GM12865 (cell line): ENCODE measurements at places on chromosomes 6 and 20.

DNA sequence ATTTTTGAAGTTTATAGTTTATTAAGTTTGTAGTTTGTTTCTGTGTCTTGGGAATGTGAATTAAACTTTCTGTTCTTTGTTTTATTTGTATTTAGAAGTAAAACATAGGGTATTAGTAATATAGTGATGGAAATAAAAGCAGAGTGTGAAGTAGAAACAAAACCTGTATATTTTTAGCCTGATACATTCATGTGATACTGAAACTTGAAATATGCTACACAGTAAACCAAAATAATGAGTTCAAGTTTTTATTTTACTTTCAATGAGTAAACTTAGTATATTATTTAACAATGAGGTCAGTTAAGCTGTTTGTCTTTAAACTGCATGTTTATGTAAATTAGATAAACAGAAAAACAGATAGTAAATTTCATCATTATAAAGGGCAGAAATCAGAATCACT, 1592.6 kb downstream of the GRIK2 start:
- DNase-seq: peak; percentile 10

DNA sequence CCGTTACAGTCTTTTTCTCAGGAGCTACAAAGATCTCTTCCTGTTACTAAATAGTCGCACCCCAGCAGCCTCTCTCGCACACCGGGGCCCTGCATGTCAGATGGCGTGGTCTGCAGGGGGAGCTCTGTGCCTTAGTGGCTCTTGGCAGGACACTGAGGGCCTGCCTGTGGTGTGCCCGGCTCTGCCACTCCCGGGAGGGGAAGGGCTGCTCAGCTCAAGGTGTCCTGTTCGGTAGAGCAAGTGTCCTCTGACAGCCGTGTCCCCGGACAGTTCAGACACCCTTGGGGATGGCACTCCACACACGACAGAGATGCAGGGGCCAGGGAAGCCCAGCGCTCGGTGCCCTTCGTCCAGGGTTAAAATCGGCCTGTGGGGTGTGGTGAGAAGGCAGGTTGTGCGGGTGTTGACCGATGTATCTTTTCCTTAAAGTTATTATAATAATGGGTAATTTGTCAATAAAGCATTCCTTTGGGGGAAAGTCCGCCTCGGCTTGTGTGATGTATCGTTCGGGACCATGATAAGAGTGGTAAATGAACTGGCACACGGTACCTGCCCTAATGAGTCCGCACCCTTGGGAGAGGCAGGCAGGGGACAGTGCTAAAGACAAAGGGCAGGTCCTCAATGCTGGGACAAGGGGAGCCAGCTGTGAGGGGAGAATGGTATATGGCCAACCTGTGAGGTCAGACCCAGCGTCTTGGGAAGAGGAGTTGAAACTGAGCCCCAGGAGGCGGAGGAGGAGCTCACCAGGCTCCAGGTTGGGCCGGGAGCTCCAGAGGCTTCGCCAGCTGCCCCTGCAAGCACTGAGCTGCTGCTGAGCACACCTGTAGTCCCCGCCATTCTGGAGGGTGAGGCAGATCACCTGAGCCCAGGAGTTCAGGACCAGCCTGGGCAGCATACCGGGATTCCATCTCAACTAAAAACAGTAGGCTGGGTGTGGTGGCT, 3.6 kb upstream of the DNAJC5 start:
- DNase-seq: no peak

DNA sequence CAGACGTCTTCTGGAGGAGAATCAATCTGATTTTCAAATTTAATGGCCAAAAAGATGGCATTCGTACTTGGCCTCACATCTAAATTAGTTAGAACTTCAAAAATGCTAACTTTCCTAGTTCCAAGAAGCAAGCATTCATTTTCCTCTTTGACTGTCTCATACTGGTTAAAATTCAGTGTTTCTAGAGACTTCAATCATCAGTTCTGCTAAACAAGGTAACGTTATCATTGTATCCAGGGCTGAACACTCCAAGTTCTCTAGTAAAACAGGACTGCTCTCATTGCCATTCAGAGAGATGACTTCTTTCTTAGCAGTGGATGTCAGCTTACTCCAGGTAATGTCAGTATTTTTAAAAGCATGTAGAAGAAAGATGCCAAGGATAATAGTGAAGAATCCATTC, 34.6 kb upstream of the ENTPD6 start:
- DNase-seq: no peak

DNA sequence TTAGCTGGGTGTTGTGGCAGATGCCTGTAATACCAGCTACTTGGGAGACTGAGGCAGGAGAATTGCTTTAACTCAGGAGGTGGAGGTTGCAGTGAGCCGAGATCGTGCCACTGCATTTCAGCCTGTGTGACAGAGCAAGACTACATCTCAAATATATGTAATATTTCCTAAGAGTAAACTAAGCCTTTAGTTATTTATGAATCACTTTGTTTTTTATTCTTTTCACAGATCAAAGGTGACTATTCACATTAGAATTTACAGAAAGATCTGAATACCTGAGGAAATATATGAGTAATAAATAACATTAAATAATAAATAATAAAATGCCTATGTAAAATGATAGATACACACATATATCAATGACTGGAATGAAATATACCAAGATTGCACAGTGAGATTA, 630.8 kb upstream of the IMPG1 start:
- no peak for DNase-seq

- DNase-seq: no peak
Measured at GRCh38 chr20:5675103-5676091, 74.8 kb upstream of the SHLD1 start.

- DNase-seq: peak; percentile 88
Measured at GRCh38 chr6:31400467-31401289, 2.7 kb upstream of the MICA start.

- no peak for DNase-seq
Measured at GRCh38 chr6:7997286-7997685, 66.9 kb downstream of the BLOC1S5 start.

GRCh38 chr6:32519118-32519909, 10.8 kb downstream of the HLA-DRB5 start:
- DNase-seq: no peak

GRCh38 chr20:22466447-22467171, 117.8 kb downstream of the FOXA2 start:
- DNase-seq: no peak

- no peak for DNase-seq
Measured at GRCh38 chr6:130276507-130276906, 53.8 kb upstream of the SAMD3 start.

GRCh38 chr6:165308926-165309731, at the start of gene C6orf118:
Gene C6orf118 (minus strand): TSS chr6:165309605. CDS start chr6:165309586, 19 bp downstream.
- DNase-seq: no peak

GRCh38 chr20:32925481-32926196, 66.9 kb downstream of the EFCAB8 start:
- no peak for DNase-seq

GRCh38 chr6:38775870-38776269, 60.8 kb downstream of the DNAH8 start:
- DNase-seq: peak; percentile 54

DNA sequence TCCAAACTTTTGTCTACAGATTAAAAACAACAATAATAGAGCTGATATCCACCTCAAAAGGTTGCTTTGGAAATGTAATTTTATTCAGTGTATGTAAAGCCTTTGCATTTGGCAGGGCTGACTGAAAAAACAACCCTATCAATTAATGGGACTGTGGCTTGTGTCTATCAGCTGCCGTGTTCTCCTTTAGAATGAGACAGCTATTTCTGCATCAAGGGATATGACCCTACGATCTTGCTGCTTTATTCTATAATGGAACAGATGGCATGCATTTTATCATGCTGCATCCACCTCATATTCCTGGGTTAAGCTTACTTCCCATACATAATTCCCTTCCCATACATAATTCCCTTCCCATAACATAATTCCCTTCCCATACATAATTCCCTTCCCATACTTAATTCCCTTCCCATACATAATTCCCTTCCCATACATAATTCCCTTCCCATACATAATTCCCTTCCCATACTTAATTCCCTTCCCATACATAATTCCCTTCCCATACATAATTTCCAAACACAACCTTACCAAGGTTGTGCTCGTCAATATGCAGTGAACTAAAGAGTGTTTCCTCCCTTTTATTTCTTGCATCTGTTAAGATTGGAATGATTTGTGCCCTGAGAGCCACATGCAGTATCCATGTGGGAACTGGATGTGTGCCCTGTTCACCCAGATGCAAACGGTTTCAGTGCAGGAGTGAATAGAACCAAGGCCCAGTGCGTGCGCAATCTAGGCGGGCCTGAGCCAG, 26.8 kb downstream of the SERPINB6 start:
- no peak for DNase-seq

GRCh38 chr6:52243282-52243893, 912 bp downstream of the IL17F start:
- no peak for DNase-seq

DNA sequence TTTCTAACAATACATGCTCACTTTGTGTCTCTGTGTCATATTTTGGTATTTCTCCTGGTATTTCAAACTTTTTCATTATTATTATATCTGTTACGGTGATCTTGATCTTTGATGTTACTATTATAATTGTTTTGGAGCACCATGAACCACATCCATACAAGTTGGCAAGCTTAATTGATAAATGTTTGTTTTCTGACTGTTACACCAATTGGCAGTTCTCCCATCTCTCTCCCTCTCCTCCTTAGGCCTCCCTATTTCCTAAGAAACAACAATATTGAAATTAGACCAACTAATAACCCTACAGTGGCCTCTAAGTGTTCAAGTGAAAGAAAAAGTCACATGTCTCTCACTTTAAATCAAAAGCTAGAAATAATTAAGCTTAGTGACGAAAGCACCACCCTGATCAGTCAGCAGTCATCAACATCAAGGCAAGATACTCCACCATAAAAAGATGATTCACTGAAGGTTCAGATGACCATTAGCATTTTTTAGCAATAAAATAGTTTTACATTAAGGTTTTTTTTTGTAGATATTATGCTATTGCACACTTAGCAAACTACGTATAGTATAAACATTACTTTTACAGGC, 61.5 kb downstream of the IBTK start:
- DNase-seq: no peak

GRCh38 chr6:129691709-129692108, 18.3 kb downstream of the ARHGAP18 start:
- no peak for DNase-seq

DNA sequence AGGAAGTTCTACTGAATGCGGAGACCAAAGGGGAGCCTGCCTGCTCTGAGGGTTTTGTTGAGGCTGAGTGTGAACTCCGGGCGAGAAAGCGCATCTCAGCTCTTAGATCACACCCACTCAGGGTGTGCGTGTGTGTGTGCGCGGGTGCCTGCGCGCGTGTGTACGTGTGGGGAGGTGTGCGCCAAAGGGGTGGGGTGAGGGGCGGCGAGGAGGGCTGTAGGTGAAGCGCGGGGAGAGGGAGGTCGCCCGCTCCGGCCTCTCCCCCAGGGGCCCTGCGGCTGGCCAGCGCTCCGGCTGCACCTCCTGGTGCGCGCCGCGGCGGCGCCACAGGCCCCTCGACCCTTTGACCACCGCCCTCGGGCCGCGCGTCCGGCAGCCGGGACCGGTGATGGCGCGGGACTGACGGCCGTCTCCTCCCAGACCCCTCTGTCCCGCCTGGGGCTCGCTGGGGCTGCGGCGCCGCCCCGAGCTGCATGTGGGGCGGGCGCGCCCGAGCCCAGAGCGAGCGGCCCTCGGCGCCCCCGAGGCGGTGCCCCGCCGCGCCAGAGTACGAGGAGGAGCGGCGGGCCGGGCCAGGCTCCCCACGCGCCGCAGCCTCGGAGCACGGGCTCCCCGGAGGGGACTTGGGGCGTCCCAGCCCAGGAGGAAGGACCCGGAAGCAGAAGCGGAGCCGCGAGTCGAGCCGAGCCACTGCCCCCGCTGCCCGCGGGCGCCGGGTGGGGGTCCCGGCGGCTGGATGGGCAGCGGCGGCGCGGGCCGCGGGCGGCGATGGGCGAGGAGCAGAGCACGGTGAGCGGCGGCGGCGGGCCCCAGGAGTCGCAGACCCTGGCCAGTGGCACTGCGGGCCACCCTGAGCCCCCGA, at the start of gene RNF217:
TSS of gene RNF217 (plus strand) at position 661 of the 862 bp plus-strand sequence. CDS start at position 769, 108 bp downstream.
- DNase-seq: no peak

DNA sequence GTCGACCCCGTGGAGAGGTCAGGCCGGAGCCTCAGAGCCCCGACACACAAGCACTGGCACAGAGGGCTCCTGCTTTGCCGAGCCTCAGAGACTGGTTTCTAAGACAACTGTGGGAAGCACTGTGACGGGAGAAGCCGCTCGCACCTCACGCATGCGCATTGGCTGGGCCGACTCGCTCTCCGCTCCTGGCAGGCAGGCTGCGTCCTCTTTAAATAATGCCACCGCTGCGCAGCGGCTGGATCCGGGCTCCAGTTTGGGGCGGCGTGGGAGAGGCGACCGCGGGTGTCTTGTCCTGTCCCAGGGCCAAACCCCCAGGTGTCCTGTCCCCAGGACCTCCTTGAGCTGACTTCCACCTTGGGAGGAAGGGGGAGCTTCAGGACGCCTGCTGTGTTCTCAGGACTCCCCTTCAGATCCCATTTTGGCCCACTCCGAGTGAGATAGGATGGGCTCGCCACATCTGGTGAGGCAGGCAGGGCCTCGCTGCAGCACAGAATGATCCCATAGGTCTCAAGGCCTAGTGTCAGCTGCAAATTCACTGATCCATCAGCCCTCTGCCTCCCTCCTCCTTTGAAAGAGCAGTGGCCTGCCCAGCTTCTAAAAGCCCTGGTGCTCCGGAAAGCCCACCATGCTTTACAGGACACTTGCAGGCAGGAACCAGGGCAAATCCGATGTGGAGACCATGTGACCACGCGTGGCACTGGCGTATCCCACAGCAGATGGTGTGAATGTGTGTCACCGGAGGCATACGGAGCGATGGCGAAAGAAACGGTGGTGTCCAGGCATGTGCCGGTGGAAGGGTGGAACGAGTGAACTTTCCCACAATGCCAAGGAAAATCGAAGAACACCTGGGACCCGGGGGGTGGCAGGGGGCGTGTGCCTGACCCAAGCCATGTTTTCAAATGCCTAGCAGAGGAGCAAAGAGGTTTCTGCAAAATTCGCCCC, 169.3 kb upstream of the ZNF337 start:
- DNase-seq: peak; percentile 78

- no peak for DNase-seq
Measured at GRCh38 chr6:4904461-4905025, 99.3 kb downstream of the RPP40 start.

GRCh38 chr6:107418118-107418517, 41.2 kb downstream of the PDSS2 start:
- peak; percentile 39 for DNase-seq

- no peak for DNase-seq
Measured at GRCh38 chr6:34667481-34668238, 28.9 kb downstream of the ILRUN start.

- peak; percentile 96 for DNase-seq
Measured at GRCh38 chr6:106085984-106086813, at the start of gene PRDM1. Gene PRDM1 (plus strand): TSS chr6:106086336. CDS start chr6:106086554, 218 bp downstream.

DNA sequence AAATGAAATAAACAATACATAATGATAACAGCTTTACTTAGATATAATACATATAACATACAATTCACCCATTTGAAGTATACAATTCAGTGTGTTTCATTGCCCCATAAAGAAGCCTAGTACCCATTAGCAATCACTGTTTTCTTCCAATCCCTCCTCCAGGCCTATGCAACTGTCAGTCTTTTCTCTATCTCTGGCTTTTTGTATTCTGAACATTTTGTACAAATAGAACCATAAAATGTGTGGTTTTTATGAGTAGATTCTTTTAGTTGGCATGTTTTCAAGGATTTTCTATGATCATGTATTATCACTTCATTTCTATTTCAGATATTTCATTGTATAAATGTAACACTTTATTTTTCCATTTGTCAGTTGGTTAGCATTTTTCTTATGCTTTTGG, 54.6 kb upstream of the MYO6 start:
- DNase-seq: no peak

GRCh38 chr6:122717350-122717749, 62.2 kb upstream of the FABP7 start:
- DNase-seq: no peak
